ENCODE measurements at places on chromosomes 3 and 15.

GRCh38 chr3:67495751-67496150, 158.7 kb downstream of the SUCLG2 start:
- no peak for DNase-seq

GRCh38 chr3:63576846-63577245, 75.6 kb upstream of the SNTN start:
- no peak for DNase-seq

DNA sequence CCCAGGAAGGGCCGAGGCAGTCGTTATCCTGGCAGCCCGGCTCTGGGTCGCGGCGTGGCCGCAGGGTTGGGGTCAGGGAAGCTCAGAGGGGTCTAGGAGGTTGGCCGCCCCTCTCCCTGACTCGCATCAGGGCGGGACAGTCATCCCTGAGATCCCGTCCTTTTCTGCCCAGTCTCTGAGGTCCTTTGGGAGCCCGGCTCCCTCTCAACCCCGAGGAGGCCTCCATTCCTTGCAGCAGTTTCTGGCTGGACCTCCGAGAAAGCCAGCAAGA, 495 bp downstream of the HYAL2 start:
- DNase-seq, result no peak

GRCh38 chr3:112979244-112979832, 4.4 kb upstream of the CD200R1 start:
- no peak for DNase-seq

DNA sequence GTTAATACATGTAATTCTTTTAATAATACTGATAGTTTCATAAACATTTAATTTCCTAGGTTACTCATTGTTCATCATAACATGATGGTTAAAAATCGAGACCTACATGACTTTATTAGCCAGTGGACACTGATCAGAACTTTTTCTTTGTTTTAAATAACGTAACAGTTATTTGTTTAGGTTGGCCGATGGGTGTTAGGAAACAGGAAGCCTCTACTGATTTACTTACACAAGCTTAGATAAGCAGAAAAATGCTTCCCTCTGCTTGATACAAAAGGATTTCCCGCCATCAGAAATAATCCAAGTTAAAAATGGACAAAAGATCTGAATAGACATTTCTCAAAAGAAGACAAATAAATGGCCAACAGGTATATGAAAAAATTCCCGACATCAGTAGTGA, 16.6 kb upstream of the APH1B start:
- DNase-seq, result no peak

DNA sequence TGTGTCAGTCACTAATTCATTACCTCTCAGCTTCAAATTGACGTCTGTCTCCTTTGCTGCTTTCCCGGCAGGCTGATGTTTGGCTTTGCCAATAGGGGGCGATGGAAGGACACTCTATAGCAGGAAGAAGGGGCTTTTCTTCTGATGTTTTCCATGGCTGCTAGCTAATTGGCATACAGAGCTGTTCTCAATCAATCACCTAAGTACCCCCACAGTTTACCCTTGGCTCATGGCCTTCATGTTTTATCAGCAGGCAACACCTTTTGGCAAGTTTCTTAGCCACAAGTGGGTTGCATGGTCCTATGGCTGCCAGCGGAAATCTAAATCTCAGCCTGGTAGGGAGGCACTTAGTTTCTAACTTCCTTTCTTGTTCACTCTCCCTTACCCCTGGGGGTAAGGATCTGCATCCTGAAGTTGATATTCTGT, 45.0 kb downstream of the ESYT3 start:
- no peak for DNase-seq

GRCh38 chr3:14547693-14548092, 7.6 kb upstream of the GRIP2 start:
- DNase-seq, result no peak

DNA sequence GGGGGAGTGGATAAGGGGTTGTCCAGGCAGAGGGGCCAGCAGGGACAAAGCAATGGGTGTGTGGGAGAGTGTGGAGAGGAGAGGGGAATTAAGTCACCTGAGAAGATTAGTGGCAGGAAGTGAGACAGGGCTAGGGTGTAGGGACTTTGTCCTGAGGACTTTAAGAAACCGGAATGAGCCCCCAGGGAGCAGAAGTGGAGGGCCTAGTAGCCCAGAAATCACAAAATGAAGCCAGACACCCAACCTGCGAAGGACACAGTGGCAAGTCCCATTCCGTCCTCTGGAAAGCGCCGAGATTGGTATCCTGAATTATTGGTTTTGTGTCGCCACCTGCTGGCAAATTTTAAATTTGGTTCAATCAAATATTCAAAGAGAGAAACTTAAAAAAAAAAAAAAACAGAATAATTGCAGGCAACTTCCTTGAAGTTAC, 78.0 kb upstream of the SLC25A36 start:
- DNase-seq, result no peak

- no peak for DNase-seq
Observed at GRCh38 chr3:38108649-38109579, 28.0 kb downstream of the ACAA1 start.

DNA sequence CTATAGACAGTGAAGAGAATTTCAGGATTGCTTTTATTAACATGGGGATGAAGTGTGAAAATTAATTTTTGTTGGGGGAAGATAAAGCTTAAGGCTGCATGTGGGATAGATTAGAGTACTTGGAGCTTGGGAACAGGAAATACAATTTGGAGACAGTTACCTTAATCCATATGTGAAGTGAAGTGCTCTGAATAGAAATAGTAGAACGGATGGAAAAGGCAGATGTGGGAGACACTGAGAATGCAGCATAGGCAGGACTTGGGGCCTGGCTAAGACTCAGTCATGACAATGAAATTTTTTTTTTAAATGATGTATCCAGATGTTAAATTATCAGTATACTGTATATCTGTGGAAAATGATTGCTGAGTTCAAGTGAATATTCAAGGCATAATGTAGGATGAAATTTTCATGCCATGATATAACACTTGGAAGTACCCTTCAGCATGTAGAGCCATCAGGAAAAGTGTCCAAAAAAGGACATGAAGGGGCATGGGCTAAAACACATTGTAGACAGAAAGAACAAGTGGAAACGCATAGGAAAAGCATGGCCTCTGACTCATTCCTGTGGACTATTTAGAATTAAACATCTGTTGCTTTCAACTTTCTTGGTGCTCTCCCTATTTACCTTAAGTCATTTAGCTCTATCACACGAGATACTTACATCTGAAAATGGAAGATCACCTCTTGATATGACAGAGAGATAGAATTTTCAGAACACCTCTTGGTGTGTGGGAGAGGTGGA, 134.8 kb downstream of the RBMS3 start:
- DNase-seq, result no peak

GRCh38 chr3:8972639-8973038, 9.4 kb upstream of the RAD18 start:
- no peak for DNase-seq
